ENCODE measurements at places on chromosomes 6 and 20.

DNA sequence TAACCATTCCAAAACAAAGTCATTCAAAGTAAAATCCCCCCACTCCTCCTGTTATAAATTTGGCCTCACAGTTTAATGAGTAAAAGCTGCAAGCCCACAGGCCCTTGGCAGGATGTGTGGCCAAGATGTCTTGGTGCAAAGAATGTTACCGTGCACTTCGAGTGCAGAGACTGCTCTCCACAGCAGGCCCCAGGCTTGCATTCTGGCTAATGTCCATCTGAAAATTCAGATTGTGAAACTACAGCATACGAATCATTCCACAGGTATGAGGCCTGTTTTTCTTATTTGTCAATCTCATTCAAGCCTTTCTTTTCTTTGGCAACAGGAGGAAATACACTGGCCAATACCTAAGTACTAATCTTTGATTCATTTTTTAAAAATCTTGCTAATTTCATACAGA, 7.1 kb downstream of the RPS6KA2 start:
- DNase-seq = peak; percentile 99

- DNase-seq = no peak
Observed at GRCh38 chr6:142118925-142119324, 13.8 kb upstream of the GJE1 start.

DNA sequence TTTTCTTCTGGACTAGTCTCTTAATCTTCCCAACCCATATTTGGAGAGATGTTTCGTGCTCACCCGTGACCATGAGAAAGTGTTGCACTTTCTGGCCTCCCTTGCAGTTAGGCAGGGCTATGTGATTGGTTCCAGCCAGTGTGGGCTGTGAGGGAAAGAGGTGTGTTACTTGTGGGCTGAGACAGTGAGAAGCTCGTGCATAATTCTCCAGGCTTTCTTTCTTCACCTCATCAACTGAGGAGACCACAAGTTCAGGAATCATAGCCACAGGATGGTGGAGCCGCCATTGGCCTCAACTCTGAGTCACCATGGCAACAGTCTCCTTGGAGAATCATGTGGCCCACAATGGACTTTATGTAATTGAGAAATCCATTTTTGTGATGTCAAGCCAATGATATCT, 57.5 kb upstream of the FUCA2 start:
- peak; percentile 22 for DNase-seq

- no peak for DNase-seq
Observed at GRCh38 chr6:137358273-137358672, 135.9 kb downstream of the OLIG3 start.

GRCh38 chr6:46105568-46105967, 24.2 kb upstream of the ENPP4 start:
- no peak for DNase-seq

DNA sequence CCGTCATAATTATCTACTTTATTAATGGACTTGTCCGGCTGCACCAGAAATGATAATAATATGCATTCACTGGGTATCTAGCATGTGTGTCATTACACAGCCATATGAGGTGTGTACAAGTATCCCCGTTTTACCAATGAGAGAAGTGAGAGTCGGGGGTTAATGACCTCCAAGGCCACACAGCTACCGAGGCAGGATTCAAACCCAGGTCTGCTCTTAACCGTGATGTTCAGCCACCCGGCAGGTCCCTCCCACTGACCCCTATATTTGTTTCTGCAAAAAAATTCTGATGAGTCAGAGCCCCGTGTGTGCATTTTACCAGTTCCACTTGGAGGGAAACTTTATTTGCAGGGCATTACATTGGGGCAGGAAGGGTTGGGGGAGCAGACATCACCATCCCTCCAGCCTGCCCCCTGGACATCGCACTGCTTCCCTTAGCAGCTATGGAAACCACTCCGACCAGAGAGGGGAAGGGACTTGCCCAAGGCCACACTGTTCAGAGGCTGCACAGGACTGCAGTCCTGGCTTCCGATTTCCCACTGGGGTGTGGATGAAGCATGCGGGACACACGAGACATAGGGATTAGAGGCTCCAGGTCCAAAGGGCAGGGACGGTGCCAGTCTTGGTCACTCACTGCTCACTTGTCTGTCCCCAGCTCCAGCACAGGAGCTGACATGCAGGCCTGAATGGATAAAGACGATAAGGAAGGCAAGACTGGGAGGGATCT, 10.1 kb upstream of the SRC start:
- DNase-seq = no peak
